AG04450 (cell line): ENCODE measurements at places on chromosomes 1 and 21. TPM values are rescaled to one million over a fixed set of nuclear protein-coding genes. Genes with fewer than 3 reads are reported as not detected.

PROK1 gene
- not detected in 2 replicates for polyA plus RNA-seq

AUNIP gene
- polyA plus RNA-seq, result 0.97 and 1.1 TPM in 2 replicates

KRTAP11-1 gene
- polyA plus RNA-seq, result not detected in 2 replicates

MATN1 gene
- polyA plus RNA-seq, result 0.09 and 0.12 TPM in 2 replicates

PLA2G5 gene
- not detected in 2 replicates for polyA plus RNA-seq

BNIPL gene
- 0.09 and 0.16 TPM in 2 replicates for polyA plus RNA-seq

LRRIQ3 gene
- 1.1 and 1.5 TPM in 2 replicates for polyA plus RNA-seq

ADAMTSL4 gene
- 4.2 and 4.9 TPM in 2 replicates for polyA plus RNA-seq

NCF2 gene
- 0.43 and 0.47 TPM in 2 replicates for polyA plus RNA-seq

FTCD gene
- not detected in 2 replicates for polyA plus RNA-seq

VCAM1 gene
- polyA plus RNA-seq, result 40.3 and 41.0 TPM in 2 replicates

SLC44A3 gene
- polyA plus RNA-seq, result 3.2 and 3.4 TPM in 2 replicates

TNNT2 gene
- polyA plus RNA-seq, result 1.6 and 2.3 TPM in 2 replicates

GNG4 gene
- polyA plus RNA-seq, result 0.19 and 0.33 TPM in 2 replicates

BRINP2 gene
- polyA plus RNA-seq, result 0.02 TPM in 1 of 2 replicates, not detected in the other

CLIC6 gene
- 0.02 TPM in 1 of 2 replicates, not detected in the other for polyA plus RNA-seq

SOAT1 gene
- polyA plus RNA-seq, result 39.2 and 54.2 TPM in 2 replicates

OR2L3 gene
- not detected in 2 replicates for polyA plus RNA-seq

EDN2 gene
- polyA plus RNA-seq, result 0.19 and 0.21 TPM in 2 replicates

CSF3R gene
- polyA plus RNA-seq, result not detected in 2 replicates

TRIM45 gene
- 3.5 and 4.8 TPM in 2 replicates for polyA plus RNA-seq

TCEA3 gene
- polyA plus RNA-seq, result 14.7 and 15.6 TPM in 2 replicates

WLS gene
- polyA plus RNA-seq, result 391 and 417 TPM in 2 replicates
